IPS DF 19.7 (cell line): ENCODE measurements at places on chromosomes 13 and 19.

- no peak for DNase-seq
Measured at GRCh38 chr13:110137680-110138009, 169.3 kb downstream of the COL4A1 start.

GRCh38 chr19:52473655-52474350 lies 20.4 kb downstream of the ZNF578 start:
- DNase-seq = no peak

- no peak for DNase-seq
Measured at GRCh38 chr19:3670796-3671679, 29.2 kb downstream of the PIP5K1C start.

- no peak for DNase-seq
Measured at GRCh38 chr13:89372193-89372592, 1701.0 kb downstream of the SLITRK5 start.

- DNase-seq = no peak
Measured at GRCh38 chr13:39955560-39955959, 300.1 kb downstream of the COG6 start.

GRCh38 chr13:102751886-102752285 lies 21.7 kb downstream of the TEX30 start:
- no peak for DNase-seq

DNA sequence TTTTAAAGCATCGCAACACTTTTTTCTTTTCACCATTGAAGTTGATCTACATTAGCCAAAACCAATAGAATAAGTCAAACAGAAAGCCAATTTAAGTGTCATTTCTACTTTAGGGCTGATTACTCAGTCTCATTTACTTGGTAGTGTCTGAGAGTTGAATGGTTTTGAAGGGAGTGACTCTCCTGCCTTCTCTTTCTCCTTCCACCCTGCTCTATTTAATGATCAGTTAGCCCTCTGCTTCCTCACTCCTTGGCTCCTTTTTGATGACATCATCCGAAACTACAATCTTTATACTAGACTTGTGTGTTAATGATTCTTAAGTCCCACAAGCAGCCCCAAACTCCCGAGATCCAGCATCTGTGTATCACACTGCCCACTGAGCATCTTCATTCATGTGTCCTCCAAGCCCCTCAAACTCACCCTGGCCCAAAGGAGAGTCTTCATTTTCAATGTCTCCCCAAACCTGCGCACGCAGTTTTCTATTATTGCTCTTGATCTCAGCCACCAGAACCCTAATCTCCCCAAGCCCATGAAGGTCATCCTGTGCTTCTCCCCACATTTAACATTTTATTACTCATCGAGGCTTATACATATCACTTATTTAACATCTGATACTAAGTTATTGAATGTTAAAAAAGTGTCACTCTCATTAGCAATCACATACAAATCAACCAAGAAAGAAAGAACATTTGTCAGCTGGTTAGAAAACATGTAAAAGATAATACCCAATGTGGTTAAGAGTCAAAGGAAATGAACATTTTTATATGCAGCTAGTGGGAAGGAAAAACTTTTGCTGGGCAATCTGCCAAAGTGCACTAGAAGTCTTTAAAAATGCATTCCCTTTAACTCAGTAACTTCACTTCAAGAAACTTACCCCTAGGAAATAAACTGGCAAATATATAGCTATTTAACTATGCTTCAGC lies 32.2 kb upstream of the ARGLU1 start:
- no peak for DNase-seq

DNA sequence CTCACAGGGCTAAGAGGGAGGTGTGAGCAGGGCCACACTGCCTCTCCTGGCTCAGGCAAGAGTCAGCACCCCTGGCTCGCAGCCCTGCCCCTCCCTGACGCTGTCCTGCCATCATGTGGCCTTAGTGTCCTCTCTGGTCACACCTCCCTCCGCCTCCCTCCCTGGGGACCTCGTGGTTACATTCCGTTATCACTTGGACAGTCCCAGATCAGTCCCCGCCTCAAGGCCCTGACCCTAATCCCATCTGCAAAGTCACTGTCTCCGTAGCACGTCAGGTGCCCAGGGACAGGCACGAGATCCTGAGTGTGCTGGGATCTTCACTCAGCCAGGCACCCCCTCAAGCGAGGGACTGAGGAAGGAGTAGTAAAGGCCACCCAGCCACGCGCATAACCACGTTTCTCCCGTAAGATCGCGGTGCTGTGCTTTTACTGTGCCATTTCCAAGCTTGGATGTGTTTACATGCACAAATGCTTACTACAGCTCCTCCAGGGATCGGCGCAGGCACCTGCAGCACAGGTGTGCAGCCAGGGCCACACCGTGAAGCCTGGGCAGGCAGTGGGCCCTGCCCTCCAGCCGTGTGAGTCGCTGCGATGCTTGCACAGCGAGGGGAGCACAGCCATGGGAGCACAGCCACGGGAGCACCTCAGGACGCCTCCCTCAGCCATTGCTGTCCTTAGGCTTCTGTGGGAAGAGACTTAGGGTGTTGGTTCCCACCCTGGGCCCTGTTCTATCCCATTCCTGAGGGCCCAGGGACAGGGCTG lies 10.7 kb upstream of the TMEM255B start:
- no peak for DNase-seq

- no peak for DNase-seq
Measured at GRCh38 chr13:41652735-41653361, 195.5 kb downstream of the RGCC start.

DNA sequence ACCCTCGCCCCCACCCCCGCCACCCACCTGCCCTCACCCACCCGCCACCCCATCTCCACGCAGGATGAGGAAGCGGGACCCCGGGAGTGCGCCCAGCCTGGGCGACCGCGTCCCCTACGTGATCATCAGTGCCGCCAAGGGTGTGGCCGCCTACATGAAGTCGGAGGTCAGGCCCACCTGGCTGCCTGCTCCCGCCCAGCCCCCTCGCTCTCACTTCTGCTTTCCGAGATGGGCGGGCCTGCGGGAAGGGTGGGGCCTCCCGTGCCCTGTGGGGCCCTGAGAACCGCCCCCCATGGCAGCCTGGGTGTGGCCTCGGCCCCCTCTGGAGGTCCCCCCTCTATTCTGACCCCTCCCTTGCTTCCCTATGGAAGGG lies 3.1 kb upstream of the SPIB start:
- DNase-seq = no peak

DNA sequence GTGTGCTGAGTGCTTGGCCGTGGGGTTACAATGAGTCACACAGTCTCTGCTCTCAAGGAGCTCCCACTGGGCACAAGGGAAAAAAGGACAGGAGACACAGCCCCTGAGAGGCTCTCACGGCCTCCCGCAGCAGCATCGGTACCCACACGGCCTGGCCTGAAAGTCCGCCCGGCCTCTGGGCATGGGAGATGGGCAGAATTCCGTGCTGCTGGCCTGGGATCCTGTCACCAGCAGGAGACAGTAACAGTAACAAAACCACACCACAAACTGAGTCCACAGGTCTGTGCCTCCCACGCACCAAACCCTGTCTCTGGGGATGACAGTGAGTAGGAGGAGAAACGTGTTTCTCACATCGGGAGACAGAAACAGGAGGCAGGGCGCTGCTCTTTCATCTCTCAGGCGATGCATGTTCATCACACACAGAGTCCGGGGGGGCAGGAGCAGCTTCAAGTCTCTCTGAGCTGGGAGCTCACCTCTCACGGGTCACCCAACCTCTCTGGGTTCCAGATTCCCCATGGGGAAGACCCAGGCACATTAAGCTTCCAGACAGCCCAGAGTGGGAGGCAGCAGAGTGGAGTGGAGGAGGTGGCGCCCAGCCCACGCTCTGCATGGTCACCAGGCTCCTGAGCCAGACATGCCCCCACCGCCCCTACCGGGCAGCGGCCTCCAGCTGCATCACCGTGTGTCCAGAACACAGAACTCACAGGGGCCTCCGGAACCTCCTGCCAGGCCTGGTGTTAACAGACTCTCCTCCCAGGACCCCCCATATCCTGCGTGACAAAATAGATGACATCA lies 124.7 kb upstream of the VSTM2B start:
- DNase-seq = no peak

DNA sequence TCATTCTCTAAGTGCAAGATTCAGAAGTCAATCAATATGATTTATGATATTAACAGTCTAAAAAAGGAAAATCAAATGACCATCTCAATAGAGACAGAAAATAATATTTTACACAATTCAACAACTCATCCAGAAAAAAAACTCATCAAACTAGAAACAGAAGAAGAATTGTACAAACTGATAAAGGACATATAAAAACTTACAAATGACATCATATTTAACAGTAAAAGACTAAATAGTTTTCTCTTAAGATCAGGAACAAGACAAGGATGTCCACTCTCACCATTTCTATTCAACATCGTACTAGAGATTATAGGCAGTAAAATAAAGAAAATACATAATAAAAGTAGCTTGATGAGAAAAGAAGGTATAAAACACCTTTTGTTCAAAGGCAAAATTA lies 527.3 kb downstream of the DACH1 start:
- no peak for DNase-seq

DNA sequence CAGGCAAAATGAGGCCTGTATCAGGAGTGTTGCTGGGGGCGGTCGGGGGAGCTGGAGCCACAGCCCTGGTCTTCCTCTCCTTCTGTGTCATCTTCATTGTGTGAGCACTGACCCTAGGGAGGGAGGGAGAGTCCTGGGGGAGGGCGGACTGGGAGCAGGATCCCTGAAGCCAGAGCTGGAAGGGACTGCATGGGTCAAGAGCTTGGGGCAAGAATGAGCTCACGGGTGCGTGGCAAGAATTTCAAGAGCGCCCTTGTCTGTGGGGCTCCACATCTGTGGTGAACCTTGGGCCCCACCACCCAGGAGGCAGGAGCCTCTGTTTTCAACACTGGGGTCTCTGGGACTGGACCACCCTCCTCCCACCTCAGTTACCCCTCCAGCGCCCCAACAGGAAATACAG lies 4.7 kb downstream of the SIGLEC7 start:
- no peak for DNase-seq

DNA sequence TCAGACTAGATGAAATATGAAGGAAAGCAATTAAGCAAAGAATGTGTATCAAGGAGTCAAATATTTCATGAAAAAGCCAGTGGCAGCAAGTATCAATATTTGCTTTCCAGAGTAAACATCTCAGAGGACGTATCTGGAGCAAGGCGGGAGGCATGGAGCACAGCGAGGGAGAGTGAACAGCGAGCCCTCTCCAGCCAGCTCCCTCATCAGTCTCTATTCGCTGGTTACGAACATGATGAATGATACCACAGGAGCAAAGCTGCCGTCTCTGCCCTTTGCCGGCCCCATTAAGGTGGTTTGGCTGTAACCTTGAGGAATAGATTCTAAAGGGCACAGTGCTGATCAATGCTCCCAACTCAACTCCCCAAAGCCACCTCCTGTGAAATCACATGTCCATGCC lies 95.8 kb downstream of the CCNA1 start:
- DNase-seq = no peak

GRCh38 chr19:3544742-3545668 lies 6.0 kb downstream of the TEKTIP1 start:
- no peak for DNase-seq

- no peak for DNase-seq
Measured at GRCh38 chr19:8610041-8610935, at the start of gene ADAMTS10. ADAMTS10 (minus strand) TSS chr19:8610715; CDS start chr19:8605710, 5,005 bp downstream.

GRCh38 chr19:47886010-47886559 lies at the start of gene SULT2A1:
SULT2A1 (minus strand) TSS chr19:47886315; CDS start chr19:47886257, 58 bp downstream.
- DNase-seq = no peak

GRCh38 chr19:48308631-48309586 lies 16.4 kb upstream of the EMP3 start:
- no peak for DNase-seq

DNA sequence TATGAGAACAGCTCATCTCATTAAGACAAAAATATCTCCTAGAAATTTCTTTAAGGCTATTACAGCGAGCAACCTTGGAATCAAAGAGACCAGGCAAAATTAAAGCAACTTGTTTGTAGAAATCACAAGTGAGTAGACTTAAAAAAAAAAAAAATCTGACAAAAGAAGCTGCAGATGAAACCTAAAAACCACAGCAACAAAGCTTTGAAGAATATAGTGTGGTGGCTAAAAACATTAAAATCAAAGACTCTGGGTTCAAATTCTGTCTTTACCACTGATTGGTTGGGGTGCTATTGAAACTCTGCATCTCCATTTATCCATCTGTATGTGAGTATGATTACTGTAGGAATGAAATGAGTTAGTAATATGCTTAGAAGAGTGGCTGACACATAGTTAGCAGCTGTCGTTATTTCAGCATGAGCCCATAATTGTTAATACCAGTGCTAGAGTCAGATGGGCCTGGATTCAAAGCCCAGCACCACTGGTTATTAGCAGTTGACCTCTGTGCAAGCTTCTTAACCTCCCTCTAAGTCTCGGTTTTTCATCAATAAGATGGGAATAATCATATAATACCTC lies 157.6 kb downstream of the FOXO1 start:
- no peak for DNase-seq

- no peak for DNase-seq
Measured at GRCh38 chr13:61410669-61411297, 4.9 kb downstream of the PCDH20 start.

DNA sequence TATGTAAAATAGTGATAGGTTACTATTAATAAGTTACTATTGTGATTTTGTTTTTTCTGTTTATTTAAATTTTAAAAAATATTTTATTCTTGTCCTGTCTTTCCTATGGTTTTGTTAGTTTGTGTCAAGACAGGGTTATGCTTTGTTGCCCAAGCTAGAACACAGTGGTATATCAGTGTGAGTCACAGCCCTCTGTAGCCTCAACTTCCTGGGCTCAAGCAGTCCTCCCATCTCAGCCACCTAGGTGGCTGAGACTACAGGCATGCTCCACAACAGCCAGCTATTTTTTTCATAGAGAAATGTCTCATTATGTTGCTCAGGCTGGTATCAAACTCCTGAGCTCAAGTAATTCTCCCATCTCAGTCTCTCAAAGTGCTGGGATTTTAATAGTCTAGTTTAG lies 99.5 kb downstream of the ZNF675 start:
- DNase-seq = no peak

DNA sequence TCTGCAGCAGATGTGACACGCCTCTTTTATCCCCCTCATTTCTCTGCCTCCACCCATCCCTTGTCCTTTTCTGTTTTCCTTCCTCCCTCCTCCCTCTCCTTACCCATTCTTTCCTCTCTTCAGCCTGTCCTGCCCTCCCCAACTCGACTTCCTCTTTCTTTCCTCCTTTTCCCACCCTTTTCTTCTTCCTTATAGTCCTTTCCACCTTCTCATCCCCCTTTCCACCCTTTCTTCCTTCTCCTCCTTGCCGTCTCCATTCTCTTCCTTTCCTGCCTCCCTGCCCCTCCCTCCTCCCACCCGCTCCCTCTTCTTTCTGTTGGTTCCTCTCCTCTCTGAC lies 688 bp upstream of the ZNF71 start:
- no peak for DNase-seq

- no peak for DNase-seq
Measured at GRCh38 chr19:24048261-24048660, 38.7 kb upstream of the ZNF254 start.

GRCh38 chr19:5997371-5997770 lies 19.4 kb upstream of the RANBP3 start:
- DNase-seq = no peak

DNA sequence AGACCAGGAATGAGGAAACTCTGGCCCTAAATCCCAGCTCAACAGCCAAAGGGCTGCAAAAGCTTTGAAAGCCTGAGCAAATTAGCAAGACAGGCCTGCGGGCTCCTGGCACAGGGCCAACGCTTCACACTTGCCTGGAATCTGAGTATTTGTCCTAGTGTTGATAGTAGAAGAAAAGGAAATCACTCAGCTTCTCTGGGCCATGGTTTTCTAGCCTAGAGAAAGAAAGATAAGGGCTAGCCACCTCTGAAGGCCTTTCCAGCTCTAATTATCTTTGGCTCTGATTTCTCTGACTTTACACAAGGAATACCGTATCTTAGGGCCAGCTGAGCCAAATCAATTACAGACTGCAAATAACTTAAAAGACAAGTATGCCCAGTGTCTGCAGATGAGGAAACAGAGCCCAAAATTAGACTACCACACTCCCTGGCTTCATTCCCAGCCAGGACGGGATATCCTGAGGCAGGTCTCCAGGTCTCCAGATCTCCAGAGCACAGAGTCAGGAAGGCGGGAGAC lies 69.6 kb downstream of the STK24 start:
- DNase-seq = no peak
